ENCODE measurements at places on chromosomes 4 and X. TPM values are rescaled to one million over a fixed set of nuclear protein-coding genes. Genes with fewer than 3 reads are reported as not detected.

The ANXA3 gene
- not detected for total RNA-seq

The MFSD8 gene
- 8.3 TPM for total RNA-seq

The TRIM2 gene
- total RNA-seq = 60.8 TPM

The C4orf54 gene
- total RNA-seq = not detected

The BDH2 gene
- total RNA-seq = 9.9 TPM

Measured in A375 (cell line).